ENCODE measurements at places on chromosomes 12 and 14.
A peak's percentile ranks its signal among the peaks of the same experiment; 100 is the strongest.

GRCh38 chr12:57236201-57236924 lies 6.9 kb downstream of the SHMT2 start:
- DNase-seq = no peak

DNA sequence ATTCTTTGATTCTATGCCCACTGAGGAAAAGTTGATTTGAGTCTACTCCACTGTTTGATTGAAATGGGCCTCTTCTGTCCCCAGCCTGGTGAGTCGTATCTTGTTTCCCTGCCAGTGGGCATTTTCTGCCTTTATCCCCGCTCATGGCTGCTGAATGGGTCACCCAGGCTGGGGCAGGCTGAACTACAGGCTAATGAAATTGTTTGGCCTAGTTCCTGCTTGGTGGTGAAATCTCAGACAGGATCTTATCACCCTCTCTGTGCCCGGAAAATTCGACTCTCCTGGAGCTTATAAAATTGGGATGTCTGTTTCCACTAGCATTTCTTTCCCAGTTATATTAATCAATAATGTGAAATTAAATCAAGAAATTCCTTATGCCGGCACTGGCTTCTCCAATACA lies 65.0 kb downstream of the CHST11 start:
- DNase-seq = no peak

DNA sequence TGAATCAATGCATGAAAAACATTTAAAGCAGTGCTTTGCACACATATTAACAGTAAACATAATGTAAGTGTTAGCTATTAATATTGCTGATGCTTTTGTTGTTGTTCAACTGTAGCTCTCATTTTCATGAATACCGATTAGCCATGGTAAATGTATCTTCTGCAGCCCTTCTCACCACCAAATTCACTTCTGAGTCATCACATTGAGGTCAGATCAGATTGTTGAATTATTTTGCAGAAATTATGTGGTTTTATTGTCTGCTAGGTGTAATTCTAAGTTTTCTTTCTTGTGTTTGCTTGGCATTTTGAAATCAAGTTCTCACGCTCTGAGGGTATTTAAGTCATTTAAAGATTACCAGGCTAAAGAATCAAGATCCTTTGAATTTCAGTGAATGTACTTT lies 74.6 kb downstream of the AKAP6 start:
- DNase-seq = no peak

GRCh38 chr12:56258068-56258819 lies at the start of gene ANKRD52:
ANKRD52 (minus strand) TSS chr12:56258384; CDS start chr12:56258269, 115 bp downstream.
- DNase-seq = peak; percentile 85

DNA sequence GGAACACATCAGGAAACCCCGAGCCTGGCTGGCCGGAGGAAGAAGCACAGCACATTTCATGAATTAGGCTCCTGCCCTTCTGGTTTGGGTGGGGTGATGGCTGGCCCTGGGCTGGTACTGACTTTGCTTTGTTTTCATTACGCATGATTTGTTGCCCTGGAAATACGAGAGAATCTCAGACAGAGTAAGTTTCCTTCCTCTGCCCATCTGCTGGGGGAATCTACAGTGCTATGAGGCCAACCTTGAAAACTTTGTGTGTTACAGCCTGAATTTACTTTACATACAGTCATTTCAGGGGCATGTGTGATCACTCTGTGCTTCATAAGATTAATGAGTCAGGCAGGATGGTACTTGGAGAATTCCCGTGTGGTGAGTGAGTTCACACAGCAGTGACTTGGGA lies 20.5 kb upstream of the SLC5A8 start:
- no peak for DNase-seq

DNA sequence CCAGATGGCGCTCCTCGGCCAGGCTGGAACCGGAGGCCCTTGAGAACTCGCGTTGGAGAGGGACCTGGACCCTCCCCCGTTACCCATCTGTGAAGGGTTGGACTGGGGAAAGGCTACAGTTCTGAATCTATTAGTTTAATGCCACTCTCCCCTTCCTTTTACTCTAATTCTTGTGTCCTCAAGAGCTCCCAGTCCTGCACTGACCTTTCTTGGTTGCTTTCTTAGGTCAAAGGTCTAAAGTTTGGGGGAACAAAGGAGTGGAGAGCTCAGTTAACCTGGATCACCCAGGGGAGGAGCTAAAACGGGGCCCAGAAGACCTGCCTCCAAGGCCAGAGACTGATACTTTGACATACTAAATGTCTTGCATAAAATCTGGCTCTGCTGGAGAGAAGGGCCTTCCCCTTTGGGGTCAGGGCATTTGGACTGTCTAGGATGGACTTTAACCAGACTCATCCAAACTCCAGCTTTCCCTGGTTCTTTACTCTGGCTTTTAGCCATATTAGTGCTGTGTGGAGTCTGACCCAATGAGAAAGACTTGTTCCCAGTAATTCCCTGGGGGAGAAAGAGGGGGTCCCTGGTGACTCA lies 923 bp upstream of the MLF2 start:
- DNase-seq = no peak

GRCh38 chr12:27973487-27973890 lies 956 bp upstream of the PTHLH start:
- no peak for DNase-seq

GRCh38 chr12:56118688-56119357 lies 757 bp downstream of the ZC3H10 start:
- no peak for DNase-seq

- DNase-seq = no peak
Observed at GRCh38 chr12:53474819-53475218, 22.9 kb downstream of the PCBP2 start.

DNA sequence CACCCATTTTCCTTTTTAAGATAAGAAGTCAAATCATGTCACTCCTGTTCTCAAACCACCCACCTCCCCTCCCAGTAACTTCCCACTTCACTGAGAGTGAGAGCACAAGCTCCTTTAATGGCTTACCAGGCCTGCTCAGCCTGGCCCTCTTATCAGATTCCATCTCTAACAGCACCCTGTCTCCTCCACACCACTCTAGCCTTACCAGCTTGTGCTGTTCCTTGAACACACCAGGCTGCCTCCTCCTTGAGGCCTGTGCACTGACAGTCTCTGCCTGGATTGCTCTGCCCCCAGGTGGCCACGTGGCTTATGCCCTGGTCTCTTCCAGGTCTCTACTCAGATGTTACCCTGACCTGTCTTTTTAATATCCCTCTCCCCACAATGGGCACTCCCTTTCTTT lies 40.1 kb upstream of the EVL start:
- DNase-seq = no peak

GRCh38 chr12:97748298-97748697 lies 285.7 kb downstream of the RMST start:
- DNase-seq = no peak

GRCh38 chr12:76519538-76519937 lies 40.0 kb downstream of the OSBPL8 start:
- peak; percentile 63 for DNase-seq

DNA sequence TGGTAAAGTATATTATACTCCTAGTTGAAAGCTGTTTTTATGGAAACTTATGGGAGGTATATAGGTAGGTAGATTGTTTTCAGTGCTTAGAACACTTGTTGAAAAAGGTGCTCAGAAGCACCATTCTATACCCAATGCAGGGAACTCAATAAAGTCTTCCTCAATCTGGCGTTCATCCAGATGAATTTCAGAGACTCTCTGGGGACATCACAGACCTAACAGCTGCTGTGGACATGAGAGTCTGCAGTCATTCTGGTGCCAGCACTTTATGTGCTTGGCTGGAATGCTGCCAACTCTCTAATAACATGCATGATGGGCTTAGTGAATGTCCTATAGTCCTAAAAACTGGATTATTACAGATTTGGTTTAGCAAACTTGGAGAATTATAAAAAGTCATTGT lies 115.9 kb downstream of the NTN4 start:
- DNase-seq = no peak

DNA sequence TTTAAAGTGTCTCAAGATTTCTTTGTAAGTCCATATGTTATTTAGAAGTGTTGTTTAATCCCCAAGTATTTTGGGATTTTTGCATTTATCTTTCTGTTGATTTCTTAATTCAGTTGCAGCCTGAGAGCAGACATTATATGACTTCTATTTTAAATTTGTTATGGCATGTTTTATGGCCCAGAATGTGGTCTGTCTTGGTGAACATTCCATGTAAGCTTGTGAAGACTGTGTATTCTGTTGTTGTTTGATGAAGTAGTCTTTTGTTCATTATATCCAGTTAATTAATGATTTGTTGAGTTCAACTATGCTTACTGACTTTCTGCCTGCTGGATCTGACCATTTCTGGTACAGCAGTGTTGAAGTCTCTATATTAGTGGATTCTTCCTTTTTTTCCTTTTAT lies 34.0 kb downstream of the LEMD3 start:
- DNase-seq = no peak

DNA sequence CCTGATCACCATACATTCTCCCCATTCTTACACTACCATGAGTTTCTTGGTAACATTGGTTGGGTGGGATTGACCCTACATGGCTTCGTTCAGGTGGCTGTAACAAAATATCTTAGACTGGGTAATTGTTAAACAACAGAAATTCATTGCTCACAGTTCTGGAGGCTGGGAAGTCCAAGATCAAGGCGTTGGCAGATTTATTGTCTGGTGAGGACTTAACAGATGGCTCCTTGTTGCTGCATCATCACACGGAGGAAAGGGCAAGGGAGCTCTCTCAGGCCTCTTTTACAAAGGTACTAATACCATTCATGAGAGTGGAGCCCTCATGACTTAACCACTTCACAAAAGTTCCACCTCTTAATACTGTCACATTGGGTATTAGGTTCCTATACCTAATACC lies 116.7 kb upstream of the EGLN3 start:
- no peak for DNase-seq

- DNase-seq = no peak
Observed at GRCh38 chr14:24297190-24297964, 2.2 kb downstream of the DHRS1 start.

- DNase-seq = no peak
Observed at GRCh38 chr12:55074806-55075205, 51.4 kb upstream of the OR9K2 start.
